Right cardiac atrium (tissue), 5 donors: ENCODE measurements at places on chromosomes 7 and 10. TPM values are rescaled to one million over a fixed set of nuclear protein-coding genes. Genes with fewer than 3 reads are reported as not detected.

MET gene
- 4.1 TPM for polyA plus RNA-seq

ANK3 gene
- polyA plus RNA-seq: 59.8 TPM

IFIT2 gene
- 4.2 TPM for polyA plus RNA-seq

HYAL4 gene
- not detected for polyA plus RNA-seq

PNLIPRP2 gene
- polyA plus RNA-seq: not detected

WASHC2A gene
- 32.8 TPM for polyA plus RNA-seq

CLCN1 gene
- not detected for polyA plus RNA-seq

ATP6V0E2 gene
- polyA plus RNA-seq: 66.5 TPM

LIPJ gene
- polyA plus RNA-seq: 0.02 TPM

ENKUR gene
- not detected for polyA plus RNA-seq

HGF gene
- polyA plus RNA-seq: 1.4 TPM

ANKRD22 gene
- not detected for polyA plus RNA-seq

C10orf71 gene
- 27.8 TPM for polyA plus RNA-seq

TEX36 gene
- not detected for polyA plus RNA-seq

TRPV6 gene
- not detected for polyA plus RNA-seq

AKR1C8 gene
- polyA plus RNA-seq: 0.32 TPM

ZNF438 gene
- 14.9 TPM for polyA plus RNA-seq
